T-cell (primary cell): ENCODE measurements at places on chromosomes 2 and 18. TPM values are rescaled to one million over a fixed set of nuclear protein-coding genes. Genes with fewer than 3 reads are reported as not detected.
A peak's percentile ranks its signal among the peaks of the same experiment; 100 is the strongest.

The RELCH gene
- 46.5 TPM for total RNA-seq

The EMX1 gene
- total RNA-seq, result not detected

GRCh38 chr2:134446383-134447017 is 192.6 kb downstream of the MGAT5 start:
- no peak overlapping the region for H3K27ac ChIP-seq
- H3K4me3 ChIP-seq, result no peak overlapping the region
- H3K4me1 ChIP-seq, result no peaks in the 10 kb centered on the region
- H3K27me3 ChIP-seq, result no peaks in the 10 kb centered on the region
- DNase-seq, result no peak

- no peaks in the 10 kb centered on the region for H3K4me1 ChIP-seq
- DNase-seq, result no peak
- H3K4me3 ChIP-seq, result no peak overlapping the region
- H3K27me3 ChIP-seq, result no peaks in the 10 kb centered on the region
- no peaks in the 10 kb centered on the region for H3K36me3 ChIP-seq
- H3K27ac ChIP-seq, result no peak overlapping the region
Observed at GRCh38 chr2:29374823-29375222, 259.6 kb downstream of the CLIP4 start.

DNA sequence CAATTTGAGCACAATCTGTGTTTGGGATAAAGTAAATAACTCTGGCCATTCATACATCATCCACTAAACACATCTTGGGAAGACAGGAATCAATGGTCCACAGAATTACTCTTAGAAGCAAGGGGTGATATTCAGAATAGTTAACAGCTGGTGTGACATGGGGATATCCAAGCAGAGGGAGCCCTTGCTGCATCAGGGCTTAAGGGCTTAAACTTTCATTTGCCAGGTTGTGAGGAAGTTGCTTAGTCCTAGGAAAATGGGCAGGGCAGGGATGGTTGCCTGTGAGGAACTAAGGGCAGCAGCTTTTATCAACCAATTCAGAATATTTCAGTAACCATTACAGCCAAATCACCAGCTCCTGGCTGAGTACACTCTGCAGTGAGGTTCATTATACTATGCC is 2.0 kb upstream of the ITGA6 start:
- H3K27me3 ChIP-seq, result no peaks in the 10 kb centered on the region
- no peak overlapping the region for H3K27ac ChIP-seq
- peaks cover 11% of the 10 kb centered on the region for H3K4me1 ChIP-seq
- no peak overlapping the region for H3K4me3 ChIP-seq
- no peak for DNase-seq

- H3K4me3 ChIP-seq, result no peak overlapping the region
- no peak for DNase-seq
- H3K27me3 ChIP-seq, result no peaks in the 10 kb centered on the region
- peaks cover 32% of the 10 kb centered on the region for H3K4me1 ChIP-seq
- peak overlapping the region; percentile 21 for H3K27ac ChIP-seq
Observed at GRCh38 chr2:102258386-102259074, 52.8 kb upstream of the IL1RL1 start.

DNA sequence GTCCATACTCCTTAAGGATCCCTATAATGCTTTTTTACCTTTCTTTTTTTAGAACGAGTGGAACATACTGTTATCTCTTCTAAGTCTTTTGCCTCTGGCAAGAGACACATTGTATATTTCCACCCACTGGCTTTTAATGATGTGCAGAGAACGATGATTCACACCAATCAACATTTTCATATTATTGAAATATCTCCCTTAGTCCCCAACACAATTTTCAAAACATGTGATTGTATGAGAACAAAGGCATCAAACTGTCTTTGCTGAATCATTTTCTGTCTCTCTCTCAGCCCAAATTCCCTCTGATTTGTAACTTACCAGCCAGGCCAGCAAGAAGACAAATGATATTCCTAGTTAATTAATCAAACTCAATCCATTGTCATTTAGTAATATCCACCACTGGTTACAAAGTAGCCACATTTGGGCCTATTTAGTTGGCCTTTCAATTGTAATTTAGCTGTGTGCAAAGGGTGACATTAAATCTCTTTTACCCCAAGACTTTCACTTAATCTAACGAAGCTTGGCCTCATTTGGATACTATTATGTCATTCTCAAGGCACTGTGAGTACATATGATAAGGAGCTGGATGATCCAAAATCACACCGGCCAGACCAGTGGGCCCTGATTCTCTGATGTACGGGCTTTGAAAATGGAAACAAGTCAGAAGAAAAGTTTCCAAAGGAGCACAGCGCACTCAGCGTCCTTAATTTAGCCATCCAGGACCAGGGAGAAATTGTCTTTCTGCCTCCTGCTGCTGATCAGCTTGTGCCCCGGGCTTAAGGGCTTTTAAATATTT is 185.1 kb downstream of the SCG2 start:
- H3K4me1 ChIP-seq, result no peaks in the 10 kb centered on the region
- DNase-seq, result no peak
- H3K27me3 ChIP-seq, result no peaks in the 10 kb centered on the region
- H3K36me3 ChIP-seq, result no peaks in the 10 kb centered on the region
